ENCODE measurements at places on chromosomes 3 and 15.

DNA sequence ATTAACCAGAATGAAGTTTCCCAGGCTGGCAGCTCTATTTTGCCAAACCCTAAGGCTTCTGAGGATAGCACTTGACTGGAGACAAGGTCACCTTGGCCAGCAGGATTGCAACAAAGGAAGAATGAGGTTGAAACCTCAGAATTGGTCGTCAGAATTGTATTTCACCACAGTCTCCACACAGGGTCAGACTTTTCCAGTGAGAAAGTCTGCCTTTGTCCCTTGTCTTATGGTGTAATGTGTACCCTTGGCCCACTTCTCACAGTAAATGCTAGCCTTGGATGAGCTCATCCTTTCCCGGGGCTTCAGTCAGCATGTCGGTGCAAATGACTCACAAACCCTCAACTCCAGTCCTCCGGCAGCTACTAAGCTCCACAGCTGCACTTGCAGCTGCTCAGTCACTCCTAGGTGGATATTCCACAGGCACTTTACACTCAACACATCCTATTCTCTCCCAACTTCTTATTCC lies 19.7 kb downstream of the SSR3 start:
- DNase-seq = no peak

- no peak for DNase-seq
These were observed 37.5 kb downstream of the SERPINI1 start for GRCh38 chr3:167772992-167773391.

DNA sequence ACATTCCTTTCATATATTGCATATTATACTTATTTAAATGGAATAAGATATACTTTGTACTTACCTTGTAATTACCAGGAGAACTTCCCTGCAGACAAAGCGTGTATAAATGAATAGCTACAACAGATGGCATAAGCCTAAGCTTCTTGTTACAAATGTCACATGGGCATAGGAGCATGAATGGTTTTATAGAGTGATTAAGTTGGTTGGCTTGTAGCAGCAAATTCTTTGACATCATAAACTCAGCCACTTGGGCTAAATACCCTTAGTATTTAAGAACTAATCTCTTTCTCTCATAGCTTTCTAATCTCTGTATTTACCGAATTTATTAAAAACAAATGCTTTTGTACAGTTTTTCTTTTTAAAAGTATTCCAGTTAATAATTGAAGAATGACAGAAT lies at the start of gene UBAP1L:
Gene UBAP1L, minus strand, starts transcription at position 115 of the 400 bp plus-strand sequence. CDS start 8,985 bp downstream, outside the sequence.
- DNase-seq = no peak

DNA sequence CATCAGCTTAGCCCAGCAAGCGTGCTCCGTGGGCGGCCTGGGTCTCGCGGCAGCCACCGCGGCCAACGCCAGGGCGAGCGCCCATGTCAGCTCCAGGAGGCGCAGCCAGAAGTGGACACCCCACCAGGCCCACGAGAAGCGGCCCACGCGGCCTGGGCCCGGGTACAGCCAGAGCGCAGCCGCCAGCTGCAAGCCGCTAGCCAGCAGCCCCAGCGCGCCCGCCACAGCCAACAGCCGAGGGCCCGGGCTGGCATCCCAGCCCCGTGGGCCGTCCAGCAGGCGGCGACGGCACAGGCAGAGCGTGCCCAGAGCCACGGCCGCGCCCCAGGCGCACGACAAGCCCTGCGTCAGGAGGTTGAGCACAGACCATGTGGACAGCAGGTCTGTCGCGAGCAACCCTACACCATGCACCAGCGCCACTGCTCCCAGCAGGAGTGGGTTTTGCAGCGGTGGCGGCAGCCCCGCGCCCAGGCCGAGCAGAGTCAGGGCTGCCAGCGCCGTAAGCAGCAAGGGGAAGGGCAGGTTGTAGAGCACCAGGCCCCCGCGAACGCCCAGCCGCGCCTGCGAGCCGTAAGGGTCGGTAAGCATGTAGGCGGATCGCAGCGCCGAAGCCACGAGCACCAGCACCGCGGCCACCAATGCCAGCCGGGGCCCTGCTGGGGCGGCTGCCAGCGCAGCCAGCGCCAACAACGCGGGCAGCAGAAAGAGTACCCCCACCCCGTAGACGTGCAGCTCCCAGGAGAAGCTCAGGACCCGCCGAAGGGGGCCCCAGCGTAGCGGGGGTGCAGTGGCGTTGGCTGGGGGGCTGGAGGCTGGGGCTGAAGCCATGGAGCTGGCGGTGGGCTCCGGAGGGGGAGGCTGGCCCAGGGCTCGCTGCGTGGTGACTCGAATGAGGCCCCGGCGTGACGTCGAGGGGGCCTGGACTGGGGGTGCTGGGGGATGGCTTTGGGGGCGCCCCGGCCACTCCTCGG lies 4.9 kb downstream of the PRRT3 start:
- no peak for DNase-seq

DNA sequence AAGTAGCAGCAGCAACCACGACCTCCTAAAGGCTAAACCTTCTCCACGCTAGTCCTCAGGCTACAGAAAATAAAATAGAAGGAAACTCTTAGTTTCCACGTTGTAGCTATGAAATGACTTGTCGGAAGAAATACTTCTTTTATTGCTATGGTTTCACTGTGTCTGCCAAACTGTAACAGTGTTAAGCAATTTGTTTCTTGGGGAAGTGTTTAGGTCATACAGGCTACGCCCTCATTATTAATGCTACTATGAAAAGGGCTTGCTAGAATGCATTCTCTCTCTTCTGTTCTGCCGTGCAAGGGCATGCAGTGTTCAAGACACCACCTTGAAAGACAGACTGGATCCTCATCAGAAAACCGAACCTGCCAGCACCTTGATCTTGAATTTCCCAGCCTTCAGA lies 462.7 kb downstream of the PLOD2 start:
- no peak for DNase-seq

GRCh38 chr15:100033140-100033857 lies 300.1 kb upstream of the LYSMD4 start:
- DNase-seq = no peak

GRCh38 chr3:72427624-72428023 lies 420.6 kb downstream of the SHQ1 start:
- DNase-seq = no peak

DNA sequence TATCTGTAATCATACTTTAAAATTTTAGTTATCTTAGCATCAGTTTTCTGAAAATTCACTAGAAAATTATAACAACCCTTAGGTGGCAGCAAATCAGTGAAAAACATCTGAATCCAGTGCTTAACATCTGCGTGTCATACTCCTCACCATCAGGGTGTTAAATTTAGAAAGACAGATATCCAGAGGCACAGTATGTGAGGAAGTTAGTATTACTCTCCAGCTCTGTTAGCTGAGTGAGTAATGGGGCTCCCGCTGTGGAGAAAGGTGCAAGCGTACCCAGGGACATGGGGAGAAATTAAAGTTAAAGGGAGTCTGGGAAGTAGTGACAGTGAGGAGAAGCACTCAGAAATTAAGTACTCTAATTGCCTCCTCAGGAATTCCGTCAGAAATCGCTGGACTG lies 50.9 kb downstream of the CEP63 start:
- no peak for DNase-seq

GRCh38 chr15:57150066-57150865 lies 226.0 kb upstream of the CGNL1 start:
- DNase-seq = no peak

GRCh38 chr3:6928064-6928463 lies 67.1 kb downstream of the GRM7 start:
- DNase-seq = no peak

DNA sequence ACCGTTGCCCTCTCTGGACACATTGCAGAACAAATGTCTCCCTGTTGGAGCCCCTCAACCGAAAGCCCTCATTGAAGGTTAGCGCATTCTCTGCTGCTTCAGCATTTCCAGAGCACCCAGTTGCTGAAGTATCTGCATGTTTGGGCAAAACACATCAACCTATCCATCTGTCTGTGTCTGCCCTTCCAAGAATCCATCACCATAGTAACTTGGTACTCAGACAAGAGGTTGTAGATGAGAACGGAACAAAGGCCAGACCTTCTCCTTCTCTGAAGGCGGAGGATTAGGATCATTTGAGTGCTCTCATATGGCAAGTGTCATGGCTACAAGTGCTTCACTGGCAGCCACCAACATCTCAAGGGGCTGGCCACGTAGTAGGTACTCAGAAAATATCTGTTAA lies 23.1 kb upstream of the RHO start:
- DNase-seq = no peak

DNA sequence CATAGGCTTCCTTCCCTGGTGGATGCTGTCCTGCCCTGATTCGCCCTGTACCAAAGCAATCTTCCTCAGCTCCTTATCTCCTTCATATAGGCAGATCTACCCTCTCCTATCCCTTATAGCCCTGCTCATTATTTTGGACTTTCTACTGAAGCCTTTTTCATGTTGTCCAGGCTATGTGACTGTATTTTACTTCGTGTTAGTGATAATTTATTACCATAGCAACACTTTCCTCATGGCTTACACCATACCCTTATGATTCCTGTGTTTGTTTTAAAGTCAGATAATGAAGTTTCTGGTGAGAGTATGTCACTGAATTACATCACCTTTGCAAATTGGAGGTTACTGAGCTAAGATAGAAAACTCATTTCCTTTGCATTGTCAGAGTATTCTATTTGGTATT lies 352.6 kb downstream of the NLGN1 start:
- DNase-seq = no peak

DNA sequence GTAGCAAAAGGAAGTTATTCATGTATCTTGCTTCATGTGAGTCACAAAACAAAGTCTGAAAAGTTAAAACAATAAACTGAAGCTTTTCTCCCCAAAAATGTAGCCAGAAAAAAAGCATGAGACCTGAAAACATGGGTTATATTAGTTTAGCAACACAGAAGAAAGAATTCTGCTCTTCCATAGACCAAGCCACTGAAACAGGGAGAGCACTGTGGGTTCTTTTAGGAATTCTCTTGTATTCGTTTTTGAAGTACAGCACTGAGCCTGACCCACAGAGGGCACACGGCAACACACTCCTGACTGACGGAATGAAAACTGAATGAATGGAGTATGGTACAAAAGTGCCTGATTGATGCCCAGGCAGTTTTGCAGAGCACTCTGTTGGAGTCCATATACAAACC lies 66.6 kb downstream of the TM4SF4 start:
- no peak for DNase-seq

- no peak for DNase-seq
These were observed 192.6 kb downstream of the PDZRN3 start for GRCh38 chr3:73432023-73432705.

DNA sequence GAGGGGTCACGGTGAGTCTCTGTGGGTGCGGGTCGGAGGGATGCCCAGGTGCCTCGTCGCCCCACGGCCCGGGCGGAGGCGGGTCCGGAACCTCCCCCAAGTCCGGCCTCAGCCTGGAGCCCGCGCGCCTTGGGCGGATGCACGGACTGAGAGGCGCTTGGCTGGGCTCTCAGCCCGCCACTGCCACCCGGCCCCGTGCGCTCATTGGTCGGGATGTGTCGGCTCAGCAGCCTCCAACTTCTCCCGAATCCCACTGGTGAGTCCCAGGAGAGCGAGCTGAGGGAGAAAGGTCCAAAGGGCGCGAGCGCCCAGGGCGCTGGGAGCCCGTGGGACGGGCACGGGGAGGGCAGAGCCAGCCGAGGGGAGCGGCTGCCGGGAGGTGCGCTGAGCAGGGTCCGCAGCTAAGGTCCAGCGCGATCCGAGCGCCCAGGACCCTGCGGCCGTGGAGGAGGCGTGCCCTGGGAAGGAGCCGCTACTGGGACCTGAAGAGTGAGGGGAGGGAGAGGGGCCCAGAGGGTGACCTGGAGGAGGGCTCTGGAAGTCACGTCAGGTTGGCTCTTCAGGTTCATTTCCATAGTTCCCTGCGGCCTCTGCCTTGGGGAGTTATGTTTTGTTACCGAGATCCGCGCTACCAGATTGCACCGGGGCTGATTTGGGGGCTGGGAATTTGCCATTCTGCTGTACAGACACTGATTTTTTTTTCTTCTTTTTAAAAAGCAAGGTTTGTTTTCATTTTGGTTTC lies at the start of gene MME:
Gene MME, plus strand, starts transcription at position 574 of the 742 bp plus-strand sequence. CDS start 3,849 bp downstream, outside the sequence.
- DNase-seq = no peak

DNA sequence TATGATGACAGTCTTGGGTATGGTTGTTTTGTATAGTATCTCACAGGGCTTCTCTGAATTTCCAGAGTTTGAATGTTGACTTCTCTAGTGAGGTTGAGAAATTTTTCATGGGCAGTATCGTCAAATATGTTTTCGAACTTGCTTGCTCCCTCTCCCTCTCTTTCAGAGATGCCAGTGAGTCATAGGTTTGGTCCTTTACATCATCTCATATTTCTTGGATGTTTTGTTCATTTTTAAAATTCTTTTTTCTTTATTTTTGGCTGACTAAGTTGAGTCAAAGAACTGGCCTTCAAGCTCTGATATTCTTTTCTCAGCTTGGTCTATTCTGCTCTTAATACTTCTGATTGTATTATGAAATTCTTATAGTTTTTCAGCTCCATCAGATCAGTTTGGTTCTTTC lies 282.3 kb upstream of the NECTIN3 start:
- no peak for DNase-seq

DNA sequence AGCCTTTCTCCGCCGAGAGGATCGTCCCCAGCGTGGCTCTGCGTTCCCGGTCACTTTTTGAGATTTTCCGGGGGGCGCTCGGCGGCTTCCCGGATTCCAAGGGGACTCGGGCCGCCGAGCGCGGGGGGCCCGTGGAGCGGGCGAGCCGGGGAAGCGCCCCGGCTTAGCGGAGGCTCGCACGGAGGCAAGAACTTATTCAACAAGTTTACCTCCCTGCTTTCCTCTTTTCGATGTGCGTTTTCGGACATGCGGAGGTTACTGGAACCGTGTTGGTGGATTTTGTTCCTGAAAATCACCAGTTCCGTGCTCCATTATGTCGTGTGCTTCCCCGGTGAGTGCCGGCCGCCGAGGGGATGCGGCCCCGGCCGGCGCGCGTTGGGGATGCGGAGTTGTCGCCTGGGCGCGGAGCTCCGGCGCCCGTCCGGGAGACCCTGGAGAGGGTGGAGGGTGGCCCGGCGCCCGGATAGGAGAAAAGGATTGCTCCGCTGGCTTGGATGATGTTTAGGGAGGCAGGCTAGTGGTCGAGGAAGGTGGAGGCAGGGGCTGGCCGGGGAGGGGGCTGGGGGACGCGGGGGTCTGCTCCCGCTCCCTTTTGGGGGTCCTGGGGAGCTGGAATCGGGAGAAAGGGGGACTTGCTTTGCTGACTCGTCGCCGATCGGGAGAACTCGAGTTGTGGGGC lies 810 bp downstream of the PTPRG start:
- no peak for DNase-seq

DNA sequence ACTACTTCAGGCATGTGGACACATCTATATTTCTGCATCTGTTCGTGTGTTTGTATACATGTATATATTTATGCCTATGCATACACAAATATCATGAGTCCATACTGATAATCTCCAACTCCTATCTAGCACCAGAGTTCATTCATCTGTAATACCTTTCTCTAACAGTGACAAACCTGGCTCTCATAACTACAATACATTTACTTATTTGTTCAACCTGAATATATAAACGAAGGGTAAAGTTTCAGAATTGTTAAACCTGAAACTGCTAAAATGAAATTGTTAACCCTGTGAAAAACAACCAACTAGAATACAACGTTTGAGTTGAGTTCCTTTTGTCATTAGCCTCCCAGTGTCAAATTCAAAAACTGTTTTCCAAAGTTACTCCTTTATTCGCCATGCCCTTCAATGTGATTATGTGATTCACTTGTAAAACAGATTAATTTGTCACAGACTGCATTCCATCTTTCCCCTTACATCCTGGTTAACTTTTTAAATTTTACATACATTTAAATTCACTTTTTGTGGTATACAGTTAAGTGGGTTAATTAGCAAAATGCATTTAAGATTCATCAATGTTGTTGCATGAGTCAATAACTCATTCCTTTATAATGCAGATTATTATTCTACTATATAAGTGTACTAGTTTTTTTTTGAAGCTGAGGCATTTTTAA lies 58.5 kb downstream of the PIK3R4 start:
- no peak for DNase-seq

Measured in stimulated activated CD4-positive, alpha-beta T cell treated with anti-CD3 and anti-CD28 coated beads, Interleukin-15, amount 100 ng/mL, for 1 hour (primary cell).